ENCODE measurements at places on chromosomes 12 and 14. TPM values are rescaled to one million over a fixed set of nuclear protein-coding genes. Genes with fewer than 3 reads are reported as not detected.
A peak's percentile ranks its signal among the peaks of the same experiment; 100 is the strongest.

GRCh38 chr12:132619386-132620112, 973 bp downstream of the P2RX2 start:
- no peak for DNase-seq

- no peak for DNase-seq
Measured at GRCh38 chr14:101899263-101899662, 65.1 kb upstream of the DYNC1H1 start.

DNA sequence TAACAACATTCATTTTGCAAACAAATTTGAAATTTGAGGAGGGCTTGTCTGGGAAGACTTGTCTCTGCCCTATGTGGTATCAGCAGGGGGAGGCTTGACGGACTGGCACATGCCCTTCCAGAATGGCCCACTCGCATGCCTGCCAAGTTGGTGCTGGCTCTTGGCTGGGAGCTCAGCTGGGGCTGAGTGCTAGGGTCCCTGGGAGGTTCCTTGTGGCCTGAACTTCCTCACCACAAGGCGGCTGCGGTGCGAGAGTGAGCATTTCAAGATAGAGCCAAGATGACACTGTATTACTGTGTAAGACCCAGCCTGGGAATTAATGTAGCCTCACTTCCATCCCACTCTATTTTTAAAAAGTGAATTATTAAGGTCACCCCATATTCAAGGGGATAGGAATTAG, 271.6 kb upstream of the PLEKHG7 start:
- DNase-seq: no peak

DNA sequence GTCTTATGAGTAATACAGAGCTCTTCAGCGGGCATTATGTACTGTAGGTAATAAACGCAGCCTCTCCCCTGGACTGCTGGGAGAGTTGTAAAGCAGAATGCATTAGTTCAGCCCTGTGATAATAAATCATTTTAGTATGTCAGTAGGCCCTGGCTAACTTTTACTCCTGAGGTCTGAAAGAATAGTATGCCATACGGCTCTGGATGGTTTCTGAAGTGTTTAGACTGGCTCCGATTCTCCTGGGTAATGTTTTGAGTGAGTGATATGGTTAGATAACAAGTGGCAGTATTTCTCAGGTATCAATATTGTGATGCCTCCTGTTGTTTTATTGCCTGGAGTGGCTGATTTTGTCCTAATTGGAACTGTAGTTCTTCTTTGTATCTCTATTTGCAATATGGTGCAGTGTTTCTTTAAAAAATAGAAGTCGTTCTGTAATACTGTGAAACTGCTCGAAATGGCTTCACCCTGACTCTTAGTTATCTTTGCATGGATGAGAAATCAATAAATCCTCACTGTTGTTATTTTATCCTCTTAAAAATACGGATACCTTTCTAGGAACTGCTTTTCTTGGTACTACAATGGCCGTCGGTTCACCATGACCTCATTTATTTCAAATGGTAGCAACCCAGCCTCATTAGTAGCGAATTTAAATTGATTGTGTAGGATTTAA, 100.2 kb downstream of the PDZRN4 start:
- no peak for DNase-seq

DNA sequence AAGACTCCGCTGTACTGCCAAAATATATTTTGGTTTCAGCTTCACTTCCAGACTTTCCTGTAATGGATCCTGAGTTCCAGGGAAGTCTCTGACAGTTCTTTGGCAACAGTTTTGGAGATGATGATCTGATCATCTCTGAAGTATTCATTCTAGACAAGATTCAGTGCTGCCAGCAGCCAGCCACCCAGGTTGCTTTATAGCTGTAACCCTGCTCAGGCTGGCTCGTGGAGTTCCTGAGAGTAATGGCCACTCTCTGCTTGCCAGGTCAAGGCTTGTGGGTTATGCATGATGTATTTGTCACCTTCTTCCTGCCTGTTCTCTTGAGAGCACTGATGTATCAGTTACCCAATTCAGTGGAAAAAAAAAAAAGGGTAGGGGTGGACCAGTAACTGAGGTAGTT, 124.3 kb downstream of the PPHLN1 start:
- DNase-seq: no peak

Gene PRIMA1
- total RNA-seq: 4.3 TPM

GRCh38 chr14:88825078-88825458, 617 bp downstream of the TTC8 start:
- no peak for DNase-seq

Gene NOS1
- total RNA-seq: 0.10 TPM

DNA sequence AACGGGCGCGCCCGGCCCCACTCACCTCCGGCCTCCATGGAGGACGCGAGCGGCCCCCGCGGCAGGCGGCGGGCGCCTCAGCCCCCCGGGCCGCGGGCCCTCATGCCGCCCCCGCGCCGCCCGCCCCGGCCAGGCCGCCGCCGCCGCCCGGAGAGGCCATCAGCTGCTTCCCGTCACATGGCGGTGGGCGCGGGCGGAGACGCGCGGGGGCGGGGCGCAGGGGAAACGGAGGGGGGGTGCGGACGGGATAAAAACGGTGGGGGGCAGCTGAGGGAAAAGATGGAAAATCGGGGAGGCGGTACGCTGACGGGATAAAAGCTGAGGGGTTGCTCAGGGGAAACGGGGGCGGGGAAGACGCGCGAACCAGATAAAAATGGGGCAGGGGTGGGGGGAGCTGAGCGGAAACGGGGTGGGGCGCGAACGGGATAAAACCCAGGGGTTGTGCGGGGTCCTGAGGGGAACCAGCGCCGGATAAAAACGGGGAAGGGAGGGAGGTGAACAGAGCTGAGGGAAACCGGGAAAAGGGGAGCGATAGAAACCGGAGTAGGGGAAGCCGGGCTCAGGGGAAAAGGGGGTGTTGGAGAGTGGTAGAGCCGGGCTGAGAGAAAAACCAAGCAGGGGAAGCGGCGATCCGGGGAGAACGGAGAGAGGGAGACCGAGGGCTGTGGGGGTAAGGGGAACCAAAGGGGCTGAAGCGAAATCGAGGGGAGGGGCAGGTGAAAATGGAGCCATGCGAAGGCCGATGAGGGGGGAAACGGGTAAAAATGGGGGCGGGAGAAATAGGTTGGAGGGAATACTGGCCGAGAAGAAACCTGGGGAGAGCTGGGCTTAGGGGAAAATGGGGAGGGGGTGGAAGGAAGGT, at the start of gene WSB2:
TSS of gene WSB2 (minus strand) at position 169 of the 862 bp plus-strand sequence. CDS start at position 38, 131 bp downstream.
- peak; percentile 87 for DNase-seq

- no peak for DNase-seq
Measured at GRCh38 chr14:24925771-24926374, 124.1 kb downstream of the STXBP6 start.

GRCh38 chr12:11769723-11770514, 120.4 kb downstream of the ETV6 start:
- no peak for DNase-seq

Gene GEMIN2
- 12.0 TPM for total RNA-seq

Gene GRIP1
- 0.36 TPM for total RNA-seq

- no peak for DNase-seq
Measured at GRCh38 chr12:82040987-82041743, 282.0 kb upstream of the PPFIA2 start.

GRCh38 chr14:85856430-85856829, 326.5 kb downstream of the FLRT2 start:
- DNase-seq: no peak

Gene RND1
- 0.23 TPM for total RNA-seq

Gene PLCZ1
- not detected for total RNA-seq

Gene CCDC196
- not detected for total RNA-seq

Gene OAS1
- 13.1 TPM for total RNA-seq

- no peak for DNase-seq
Measured at GRCh38 chr12:19191563-19191962, 62.0 kb downstream of the PLEKHA5 start.

DNA sequence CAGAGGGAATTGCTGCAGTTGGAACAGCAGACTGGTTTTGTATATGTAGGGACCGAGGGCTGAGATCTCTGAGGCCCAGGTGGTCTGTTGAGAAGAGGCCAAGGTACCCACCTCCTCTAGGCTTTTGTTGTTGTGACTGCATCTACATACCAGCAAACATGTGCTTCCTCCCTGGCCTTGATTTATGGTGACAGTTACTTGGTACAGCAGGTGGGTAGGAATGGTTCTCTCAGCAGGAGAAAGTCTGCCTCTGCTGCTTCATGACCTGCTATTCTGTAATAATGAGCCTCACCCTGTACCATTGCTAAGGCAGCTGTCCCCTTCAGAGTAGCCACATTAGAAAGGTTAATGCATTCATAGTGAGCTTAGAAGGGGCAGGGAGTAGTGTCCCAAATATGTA, 196.7 kb upstream of the PELI2 start:
- no peak for DNase-seq

GRCh38 chr12:128971802-128972201, 118.5 kb downstream of the GLT1D1 start:
- DNase-seq: no peak

DNA sequence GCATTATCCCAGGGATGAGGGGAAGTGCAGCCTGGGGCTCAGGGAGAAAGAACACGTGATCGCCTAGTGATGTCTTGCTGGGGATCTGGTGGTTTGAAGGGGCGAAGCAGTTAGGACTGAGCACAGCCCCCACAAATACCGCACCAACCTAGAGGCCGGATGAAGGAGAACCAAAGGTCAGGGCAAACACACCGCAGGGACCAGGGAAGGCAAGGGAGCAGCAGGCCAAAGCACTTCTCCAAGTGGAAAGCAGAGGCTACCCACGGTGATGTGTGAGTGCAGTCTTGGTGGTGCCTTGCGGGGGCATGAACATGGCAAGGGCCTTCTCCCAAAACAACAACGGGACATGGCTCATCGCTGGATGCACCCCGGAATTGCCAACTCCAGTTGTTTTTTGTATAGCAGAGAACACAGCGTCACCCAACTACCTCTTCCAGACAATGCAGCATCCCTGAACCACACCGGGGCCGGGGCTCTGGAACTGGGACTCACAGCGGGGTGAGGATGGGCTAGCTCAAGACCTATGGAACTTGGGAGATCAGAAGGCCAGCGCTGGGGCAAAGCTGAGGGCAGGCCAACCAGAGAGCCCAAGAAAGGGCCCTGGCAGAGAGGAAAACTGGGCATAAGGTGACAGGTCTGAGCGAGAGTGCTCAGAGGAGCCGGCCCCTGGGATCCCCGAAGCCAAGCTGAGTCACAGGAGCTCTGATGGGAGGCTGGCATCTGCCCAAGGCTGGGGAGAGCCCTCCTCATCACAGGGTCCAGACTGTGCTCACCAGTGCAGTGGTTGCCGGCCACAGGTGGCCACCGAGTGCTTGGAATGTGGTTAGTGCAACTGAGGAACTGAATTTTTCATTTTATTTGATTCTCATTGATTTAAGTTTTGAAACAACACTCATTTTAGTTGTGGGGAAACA, 11.1 kb downstream of the GALNT16 start:
- no peak for DNase-seq

DNA sequence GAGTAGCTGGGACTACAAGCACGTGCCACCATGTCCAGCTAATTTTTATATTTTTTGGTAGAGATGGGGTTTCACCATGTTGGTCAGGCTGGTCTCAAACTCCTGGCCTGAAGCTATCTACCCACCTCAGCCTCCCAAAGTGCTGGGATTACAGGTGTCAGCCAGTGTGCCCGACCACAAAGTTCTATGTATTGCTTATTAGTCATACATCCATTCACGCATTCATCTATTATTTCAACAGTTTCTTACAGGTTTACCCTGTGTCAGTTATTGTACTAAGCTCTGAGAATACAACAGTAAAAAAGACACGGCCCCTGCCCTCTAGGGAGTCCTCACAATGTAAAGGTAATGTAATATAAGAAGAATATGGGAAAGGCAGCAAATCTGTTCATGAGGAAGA, 188.9 kb upstream of the BTG1 start:
- DNase-seq: no peak

GRCh38 chr12:130552483-130552996, 163.6 kb downstream of the RIMBP2 start:
- no peak for DNase-seq

Gene MYO1H
- total RNA-seq: 0.34 TPM

- no peak for DNase-seq
Measured at GRCh38 chr14:20623798-20624197, 17.7 kb downstream of the OR6S1 start.

Gene PARPBP
- total RNA-seq: 1.4 TPM

GRCh38 chr12:28424965-28425364, 234.7 kb downstream of the CCDC91 start:
- peak; percentile 20 for DNase-seq

Gene DMAC2L
- 16.8 TPM for total RNA-seq

Gene NGB
- total RNA-seq: 0.11 TPM

GRCh38 chr12:131618303-131618658, 92.6 kb upstream of the SFSWAP start:
- DNase-seq: no peak

GRCh38 chr12:31568498-31568897, 22.4 kb downstream of the DENND5B start:
- no peak for DNase-seq
